ENCODE measurements at places on chromosomes 3 and 15.

GRCh38 chr3:152656214-152656971 lies 178.5 kb upstream of the P2RY1 start:
- DNase-seq: no peak

- no peak for DNase-seq
Measured at GRCh38 chr3:159062734-159063410, 261.0 kb downstream of the MFSD1 start.

GRCh38 chr3:143595456-143596077 lies 252.7 kb downstream of the SLC9A9 start:
- no peak for DNase-seq

- no peak for DNase-seq
Measured at GRCh38 chr15:98703126-98703685, 54.9 kb downstream of the IGF1R start.

GRCh38 chr3:55094676-55095075 lies 166.8 kb upstream of the LRTM1 start:
- DNase-seq: no peak

GRCh38 chr3:27758083-27758482 lies 36.0 kb upstream of the EOMES start:
- no peak for DNase-seq

GRCh38 chr3:115537669-115538068 lies 85.6 kb upstream of the GAP43 start:
- DNase-seq: no peak

- DNase-seq: no peak
Measured at GRCh38 chr15:79779746-79780145, 117.1 kb downstream of the MTHFS start.

DNA sequence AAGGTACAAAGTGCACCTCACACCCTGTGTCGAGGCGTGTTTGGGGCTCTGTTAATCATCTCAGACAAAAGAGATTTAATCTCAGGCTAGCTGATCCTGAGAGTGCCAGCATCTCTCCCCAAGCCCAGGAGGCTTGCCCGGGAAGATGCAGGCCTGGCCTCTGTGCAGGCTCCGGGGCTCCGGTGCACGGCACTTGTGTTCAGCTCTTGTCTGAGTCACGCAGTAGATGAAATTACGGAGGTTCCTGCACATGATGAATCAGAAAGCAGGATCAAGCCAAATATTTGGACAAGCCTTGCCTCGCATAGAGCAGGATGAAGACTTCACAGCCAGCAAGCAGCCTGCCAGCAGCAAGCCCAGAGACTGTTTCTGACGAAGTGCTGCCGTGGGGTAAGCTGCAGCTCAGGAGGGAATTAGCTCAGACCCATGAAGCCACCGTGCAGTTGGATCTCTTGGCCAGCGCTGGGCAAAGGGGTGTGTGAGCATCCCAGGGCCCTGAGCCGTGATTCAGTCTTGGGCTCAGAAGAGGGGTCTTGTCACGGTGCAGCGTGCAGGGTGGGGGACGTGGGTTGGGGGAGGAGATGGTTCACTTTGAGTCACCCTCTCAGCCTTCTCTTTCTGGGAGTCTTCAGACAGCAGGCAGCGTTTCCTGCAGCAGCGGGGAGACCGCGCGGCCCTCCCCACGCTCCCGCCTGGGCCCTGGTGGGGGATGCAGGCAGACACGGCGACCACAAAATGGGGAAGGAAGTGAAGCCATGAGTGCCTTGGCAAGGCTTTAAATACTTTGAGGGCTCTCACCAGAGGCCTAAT lies 89.2 kb upstream of the MEF2A start:
- DNase-seq: peak; percentile 29

DNA sequence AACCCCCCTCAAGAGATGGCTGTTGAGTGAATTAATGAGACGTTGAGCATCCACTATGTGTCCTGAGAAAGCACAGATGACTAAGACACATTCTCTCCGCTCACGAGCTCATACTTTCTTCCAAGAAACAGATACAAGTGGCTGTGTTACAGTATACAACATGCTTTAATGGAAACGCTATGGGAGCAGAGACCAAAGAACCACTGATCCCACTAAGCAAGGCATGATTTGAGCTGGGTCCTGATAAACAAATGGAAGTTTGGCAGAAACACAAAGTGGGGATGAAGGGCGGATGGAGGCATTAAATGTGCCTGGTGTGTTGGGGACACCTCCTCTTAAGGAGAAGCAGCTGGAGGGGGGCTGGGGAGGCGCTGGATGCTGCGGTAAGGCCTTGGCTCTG lies 129.4 kb downstream of the UACA start:
- DNase-seq: no peak

- no peak for DNase-seq
Measured at GRCh38 chr3:172675441-172676193, 35.2 kb downstream of the NCEH1 start.

DNA sequence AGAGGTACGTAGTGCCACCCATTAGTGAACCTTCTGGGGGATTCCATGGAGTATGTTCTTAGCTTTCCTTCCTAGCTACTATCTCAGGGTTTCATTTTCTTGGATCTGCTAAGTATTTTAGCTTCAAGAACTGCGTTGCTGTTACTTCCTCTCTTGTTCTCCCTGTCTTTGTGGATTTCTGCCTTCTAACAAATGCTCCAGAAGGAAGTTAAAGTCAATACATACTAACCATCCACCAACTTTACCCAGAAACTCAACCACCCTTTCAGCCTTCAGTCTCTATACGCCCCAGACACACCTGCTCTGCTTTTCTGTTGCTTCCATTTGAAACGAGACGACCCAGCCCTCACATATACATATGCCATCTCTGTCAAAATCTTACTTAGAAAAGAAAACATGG lies 2.4 kb upstream of the KLF13 start:
- DNase-seq: no peak

GRCh38 chr3:131239267-131239666 lies 142.3 kb upstream of the NUDT16 start:
- DNase-seq: no peak

DNA sequence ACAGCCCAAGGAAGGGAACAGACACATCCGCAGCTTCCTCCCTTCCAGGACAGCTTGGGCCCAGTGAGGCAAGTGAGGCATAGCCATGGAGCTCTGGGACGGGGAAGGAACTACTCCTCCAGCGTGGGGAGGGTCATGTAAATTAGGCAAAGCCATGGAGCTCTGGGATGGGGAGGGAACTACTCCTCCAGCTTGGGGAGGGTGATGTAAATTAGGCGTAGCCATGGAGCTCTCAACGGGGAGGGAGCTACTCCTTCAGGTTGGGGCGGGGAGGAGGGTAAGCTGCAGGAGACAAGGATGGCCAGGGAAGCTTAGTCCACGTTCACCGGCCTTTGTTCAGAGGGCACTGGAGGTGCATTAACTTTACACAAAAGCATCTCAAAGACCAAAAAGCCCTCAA lies 21.1 kb upstream of the BDH1 start:
- no peak for DNase-seq

GRCh38 chr15:75416584-75416983 lies 34.9 kb downstream of the SIN3A start:
- no peak for DNase-seq

DNA sequence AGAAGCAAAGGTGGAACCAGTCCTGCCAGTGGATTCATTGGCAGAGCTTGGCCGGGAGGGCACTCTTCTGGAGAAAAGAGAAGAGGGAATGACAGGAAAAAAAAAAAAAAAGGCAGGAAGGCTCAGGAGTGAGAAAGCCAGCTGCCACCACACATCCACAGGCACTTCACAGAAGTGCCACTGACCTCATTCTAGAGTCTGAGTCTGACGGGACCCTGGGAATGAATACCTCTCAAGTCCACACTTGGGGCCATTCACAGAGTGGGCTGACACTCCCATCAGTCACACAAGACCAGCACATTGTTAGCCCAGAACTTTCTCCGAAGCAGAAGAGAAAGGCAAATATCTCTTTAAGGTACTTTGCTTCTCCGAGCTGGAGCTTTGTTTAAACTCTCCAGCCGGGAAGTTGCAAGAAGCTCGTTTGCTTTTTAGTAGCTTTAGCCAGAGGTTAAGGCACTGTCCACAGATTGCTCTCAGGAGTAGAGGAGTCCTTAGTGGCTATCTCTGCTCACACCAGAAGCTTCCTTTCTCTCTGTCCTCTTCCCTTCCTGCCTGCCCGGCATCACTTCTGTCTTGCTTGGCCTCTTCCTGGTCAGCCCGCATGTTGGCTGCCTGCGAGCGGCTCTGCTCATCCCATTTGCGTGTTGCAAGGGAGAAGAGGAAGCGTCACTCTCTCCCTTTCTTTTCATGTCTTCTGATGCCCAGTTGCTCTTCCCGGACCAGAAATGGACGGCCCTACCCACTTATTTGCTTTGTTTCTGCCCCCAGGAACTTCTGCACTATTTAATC lies 53.8 kb downstream of the CMTM6 start:
- DNase-seq: peak; percentile 18

DNA sequence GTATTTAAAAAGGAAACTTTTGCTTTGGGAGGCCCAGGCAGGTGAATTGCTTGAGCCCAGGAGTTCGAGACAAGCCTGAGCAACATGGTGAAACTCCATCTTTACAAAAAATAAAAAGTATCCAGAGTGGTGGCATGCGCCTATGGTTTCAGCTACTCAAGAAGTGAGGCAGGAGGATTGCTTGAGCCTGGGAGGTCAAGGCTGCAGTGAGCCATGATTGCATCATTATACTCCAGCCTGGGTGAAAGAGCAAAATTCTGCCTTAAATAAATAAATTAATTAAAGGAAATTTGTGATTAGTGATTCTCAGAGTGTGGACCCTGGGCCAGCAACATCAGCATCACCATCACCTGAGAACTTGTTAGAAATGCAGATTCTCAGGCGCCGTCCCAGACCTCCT lies 9.9 kb upstream of the COMMD4 start:
- no peak for DNase-seq

DNA sequence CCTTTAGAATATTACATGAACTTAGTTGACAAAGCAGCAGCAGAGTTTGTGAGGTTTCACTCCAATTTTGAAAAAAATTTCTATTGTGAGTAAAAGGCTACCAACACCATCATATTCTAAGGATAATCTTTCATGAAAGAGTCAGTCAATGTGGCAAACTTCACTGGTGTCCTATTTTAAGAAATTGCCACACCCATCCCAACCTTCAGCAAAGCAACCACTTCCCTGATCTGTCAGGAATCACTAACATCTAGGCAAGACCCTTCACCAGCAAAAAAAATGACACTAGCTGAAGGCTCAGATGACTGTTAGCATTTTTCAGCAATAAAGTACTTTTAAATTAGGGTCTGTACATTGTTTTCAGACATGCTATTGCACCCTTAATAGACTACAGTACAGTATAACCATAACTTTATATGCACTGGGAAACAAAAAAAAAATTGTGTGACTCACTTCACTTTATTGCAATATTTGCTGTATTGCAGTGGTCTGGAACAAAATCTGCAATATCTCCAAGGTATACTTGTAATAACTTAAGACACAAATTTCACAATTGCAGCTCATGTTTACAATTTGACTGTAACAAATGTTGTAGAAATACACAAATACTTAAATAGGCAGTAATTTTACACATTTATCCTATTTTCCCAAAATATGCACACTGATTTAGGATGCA lies 38.9 kb upstream of the ALCAM start:
- no peak for DNase-seq

DNA sequence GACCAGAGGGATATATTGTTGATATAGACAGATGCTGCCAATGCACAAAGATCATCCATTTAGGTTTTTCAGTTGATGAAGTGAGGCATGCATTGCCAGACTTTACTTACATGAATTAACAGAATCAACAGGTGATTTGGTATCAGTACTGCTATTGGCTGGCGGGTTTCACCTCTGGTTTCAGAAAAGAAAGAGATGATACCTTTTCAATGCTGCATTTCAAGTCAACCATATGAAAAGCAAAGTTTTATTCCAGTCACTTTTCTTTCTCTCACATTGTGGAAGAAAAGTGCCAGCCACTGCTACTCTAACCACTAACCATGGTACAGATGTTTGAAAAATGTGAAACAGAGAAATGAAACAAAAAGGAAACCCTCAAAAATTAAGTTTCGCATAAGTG lies 289.1 kb downstream of the TIGIT start:
- no peak for DNase-seq

DNA sequence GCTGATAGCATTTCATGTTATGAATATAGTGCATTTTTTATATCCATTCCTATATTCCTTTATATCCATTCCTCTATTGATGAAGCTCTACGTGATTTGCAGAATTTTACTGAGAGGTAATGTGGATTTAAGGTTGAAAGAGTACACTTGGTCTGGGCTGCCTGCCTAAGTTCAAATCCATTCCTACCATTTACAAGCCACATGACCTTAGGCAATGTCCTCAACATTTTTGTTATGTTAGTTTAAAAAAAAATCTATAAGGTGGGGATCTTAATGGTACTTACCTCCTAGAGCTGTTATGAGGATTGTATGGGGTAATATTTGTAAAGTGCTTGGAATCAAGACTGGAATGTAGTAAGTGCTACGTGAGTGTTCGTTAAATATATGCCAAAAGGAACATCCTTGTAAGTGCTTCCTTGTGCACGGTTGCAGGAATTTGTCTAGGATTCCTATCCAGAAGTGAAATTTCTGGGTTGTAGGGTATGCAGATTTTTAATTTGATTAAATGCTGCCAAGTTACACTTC lies 11.2 kb upstream of the VEPH1 start:
- no peak for DNase-seq

GRCh38 chr3:130522399-130522798 lies 5.4 kb downstream of the COL6A6 start:
- no peak for DNase-seq

DNA sequence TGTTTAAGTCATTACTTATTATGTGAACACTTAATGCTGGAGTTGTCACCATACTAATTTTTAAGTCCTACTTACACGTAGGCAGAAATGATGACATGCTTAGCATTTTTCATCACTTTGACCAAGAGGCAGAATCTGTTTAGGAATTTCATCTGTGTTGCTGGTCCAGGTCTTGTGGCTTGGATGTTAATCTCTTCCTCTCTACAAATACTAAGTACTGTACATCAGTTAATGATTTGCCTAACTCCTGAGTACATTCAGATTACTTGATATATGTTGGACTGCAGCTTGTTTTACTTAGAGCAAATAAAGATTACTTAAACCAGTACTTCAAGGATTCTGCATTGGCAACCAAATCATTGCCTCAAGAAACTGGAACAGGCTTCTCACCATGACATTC lies 8.6 kb downstream of the SNRK start:
- no peak for DNase-seq

GRCh38 chr3:150296123-150296735 lies 111.9 kb upstream of the TSC22D2 start:
- DNase-seq: no peak

- no peak for DNase-seq
Measured at GRCh38 chr15:98195796-98196195, 235.3 kb downstream of the ARRDC4 start.

DNA sequence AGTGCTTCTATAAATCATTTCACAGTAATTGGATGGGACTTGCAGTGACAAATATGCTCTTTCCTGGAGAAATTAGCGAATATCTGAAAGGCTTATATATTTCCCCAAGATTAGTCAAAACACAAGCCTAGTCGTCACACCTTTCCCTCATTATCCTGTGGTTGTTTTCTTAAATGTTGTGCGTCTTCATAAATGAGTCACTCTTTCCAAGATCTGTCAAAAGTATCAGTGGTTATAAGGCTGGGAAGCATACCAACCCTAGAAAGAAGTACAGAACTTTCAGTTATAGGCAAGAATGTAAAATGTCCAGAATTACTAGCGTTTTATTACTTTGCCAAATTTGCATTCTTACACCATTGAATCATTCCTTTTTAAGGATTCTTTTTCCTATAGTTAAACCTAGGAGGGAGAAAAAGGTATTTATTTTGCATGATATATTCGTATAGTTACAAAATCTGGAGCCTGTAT lies 33.6 kb downstream of the TMEM212 start:
- no peak for DNase-seq

All from amygdala (tissue), 56 donors.